Heart right ventricle (tissue), 16 donors: ENCODE measurements at places on chromosomes 1 and 21. TPM values are rescaled to one million over a fixed set of nuclear protein-coding genes. Genes with fewer than 3 reads are reported as not detected.

DNA sequence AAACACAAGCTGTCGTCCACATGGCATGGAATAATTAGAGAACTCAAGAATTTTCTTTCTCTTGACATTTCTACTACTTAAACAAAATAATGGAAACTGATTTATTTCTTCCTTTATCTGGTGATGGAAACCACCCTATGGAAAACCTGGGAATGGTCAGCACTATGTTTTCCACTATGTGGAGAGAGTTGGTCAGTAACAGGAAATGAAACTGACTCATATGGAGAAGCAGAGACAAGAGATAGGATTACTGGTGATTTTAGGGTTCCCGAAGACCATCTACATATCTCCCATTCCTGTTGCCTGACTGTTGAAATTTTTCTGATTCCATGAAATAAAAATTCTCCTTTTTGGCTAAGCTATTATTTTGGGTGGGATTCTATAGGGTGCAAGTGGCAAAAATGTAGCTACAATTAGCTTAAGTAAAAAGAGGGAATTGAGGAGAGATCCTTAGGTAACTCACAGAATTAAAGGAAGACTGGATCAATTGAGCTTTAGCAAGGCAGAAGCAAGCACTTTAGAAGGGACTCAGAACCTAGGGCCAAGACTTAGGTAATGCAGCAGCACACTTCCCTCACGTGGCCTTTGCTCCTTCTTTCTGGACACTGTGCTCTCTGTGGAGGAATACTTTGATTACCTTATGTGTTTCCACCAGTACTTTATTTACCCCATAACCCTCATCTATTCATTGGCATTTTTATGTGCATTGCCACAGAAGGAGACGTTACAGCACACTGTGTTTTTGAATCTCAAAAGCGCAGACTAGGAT lies 89.6 kb downstream of the LEPR start:
- DNase-seq: no peak

GRCh38 chr1:6088956-6089355 lies 43.3 kb downstream of the KCNAB2 start:
- no peak for DNase-seq

GRCh38 chr1:210531475-210532222 lies 202.9 kb downstream of the HHAT start:
- DNase-seq: no peak

DNA sequence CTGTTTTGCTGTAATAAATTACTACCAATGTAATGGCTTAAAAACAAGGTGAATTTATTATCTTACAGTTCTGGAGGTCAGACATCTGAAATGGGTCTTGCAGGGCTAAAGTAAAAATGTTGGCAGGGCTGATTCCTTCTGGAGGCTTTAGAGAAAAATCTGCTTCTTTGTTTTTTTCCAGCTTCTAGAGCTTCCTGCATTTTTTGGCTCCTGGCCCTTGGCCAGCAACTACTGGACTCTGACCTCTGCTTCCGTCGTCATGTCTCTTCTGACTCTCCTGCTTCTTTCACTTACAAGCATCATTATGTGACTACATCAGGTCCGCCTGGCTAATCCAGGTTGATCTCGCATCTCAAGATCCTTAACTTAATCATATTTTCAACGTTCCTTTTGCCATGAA lies 350.9 kb downstream of the S1PR1 start:
- DNase-seq: peak; percentile 53

GRCh38 chr1:33905241-33905640 lies 41.4 kb downstream of the HMGB4 start:
- no peak for DNase-seq

- DNase-seq: no peak
Observed at GRCh38 chr1:5220421-5220820, 566.0 kb downstream of the AJAP1 start.

GRCh38 chr1:209302779-209303568 lies 280.5 kb upstream of the CAMK1G start:
- no peak for DNase-seq

DNA sequence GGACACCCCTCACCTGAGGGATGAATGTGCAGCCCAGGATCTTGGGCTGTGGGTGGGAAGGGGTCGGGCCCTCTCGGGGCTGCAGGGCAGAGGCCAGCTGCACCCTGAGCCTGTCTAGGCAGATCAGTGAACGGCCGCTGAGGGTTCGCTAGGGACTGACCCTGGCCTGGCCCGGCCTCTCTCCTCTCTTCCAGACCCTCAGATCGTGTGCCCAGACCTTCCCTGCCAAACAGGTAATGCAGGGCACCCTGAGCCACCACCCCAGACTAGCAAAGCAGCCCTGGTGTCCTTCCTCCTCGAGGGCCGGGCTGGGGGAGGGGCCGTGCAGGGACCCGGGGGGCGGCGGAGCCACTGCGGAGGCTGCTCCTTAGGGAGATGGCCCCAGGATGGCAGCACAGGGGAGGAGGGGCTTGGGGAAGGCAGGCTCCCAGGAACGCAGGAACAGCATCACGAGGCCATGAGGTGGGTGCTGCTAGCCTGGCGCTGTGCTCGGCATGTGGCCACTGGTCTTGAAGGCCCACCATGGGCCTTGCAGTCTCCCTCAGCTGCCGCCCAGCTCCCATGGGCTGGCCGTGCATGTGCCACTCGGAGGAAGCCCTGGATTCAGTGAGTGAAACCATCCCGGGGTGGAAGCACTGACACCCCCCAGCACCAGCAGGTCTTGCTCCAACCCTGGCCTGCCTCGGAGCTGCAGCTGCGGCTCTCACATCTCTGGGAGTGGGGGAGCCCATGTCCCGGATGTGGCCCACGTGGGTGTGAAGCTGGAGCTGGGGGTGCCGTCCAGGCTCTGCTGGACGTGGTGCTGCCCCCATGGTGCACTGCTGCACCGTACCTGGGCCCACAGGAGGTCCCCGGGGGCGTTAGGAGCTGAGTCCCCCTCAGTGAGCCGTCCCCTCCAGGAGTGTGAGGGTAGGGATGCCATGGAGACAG lies 28.7 kb downstream of the COL6A2 start:
- peak; percentile 4 for DNase-seq

GRCh38 chr1:66271904-66272254 lies 262.1 kb upstream of the SGIP1 start:
- DNase-seq: peak; percentile 63

- DNase-seq: no peak
Observed at GRCh38 chr1:194394676-194395075, 1208.3 kb upstream of the B3GALT2 start.

GRCh38 chr1:33763406-33763805 lies 100.5 kb upstream of the HMGB4 start:
- no peak for DNase-seq

GRCh38 chr1:62849031-62849430 lies 65.1 kb downstream of the ATG4C start:
- no peak for DNase-seq

DNA sequence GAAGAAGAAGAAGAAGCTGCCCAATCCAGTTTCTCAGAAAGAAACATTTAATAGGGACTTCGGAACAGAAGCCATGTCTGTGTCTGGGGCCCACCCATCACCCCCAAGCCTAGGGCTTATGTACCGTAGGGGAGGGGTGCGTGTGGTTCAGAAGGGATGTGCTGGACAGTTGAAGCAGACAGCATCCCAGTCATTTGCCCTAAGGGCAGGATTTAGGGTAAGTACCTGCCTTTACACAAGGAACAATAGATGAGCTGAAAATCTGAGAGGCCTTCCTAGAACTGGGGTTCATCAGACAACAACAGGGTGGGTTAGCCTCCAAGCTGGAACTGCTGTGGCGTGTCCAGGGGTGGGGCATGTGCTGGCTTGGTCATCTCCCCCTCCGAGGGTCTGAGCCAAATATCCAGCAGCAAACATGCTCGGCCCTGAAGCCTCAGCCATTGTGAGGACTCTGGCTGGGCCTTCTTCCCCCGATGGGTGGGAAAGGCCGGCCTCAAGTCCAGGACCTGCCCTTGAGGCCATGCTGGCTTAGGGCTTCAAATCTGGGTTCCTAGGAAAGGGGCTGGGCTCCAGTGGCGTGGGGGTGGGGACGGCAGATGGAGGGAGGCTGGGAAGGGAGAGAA lies 12.1 kb downstream of the CSTB start:
- no peak for DNase-seq

GRCh38 chr1:3251807-3252428 lies 182.9 kb downstream of the PRDM16 start:
- DNase-seq: no peak

DNA sequence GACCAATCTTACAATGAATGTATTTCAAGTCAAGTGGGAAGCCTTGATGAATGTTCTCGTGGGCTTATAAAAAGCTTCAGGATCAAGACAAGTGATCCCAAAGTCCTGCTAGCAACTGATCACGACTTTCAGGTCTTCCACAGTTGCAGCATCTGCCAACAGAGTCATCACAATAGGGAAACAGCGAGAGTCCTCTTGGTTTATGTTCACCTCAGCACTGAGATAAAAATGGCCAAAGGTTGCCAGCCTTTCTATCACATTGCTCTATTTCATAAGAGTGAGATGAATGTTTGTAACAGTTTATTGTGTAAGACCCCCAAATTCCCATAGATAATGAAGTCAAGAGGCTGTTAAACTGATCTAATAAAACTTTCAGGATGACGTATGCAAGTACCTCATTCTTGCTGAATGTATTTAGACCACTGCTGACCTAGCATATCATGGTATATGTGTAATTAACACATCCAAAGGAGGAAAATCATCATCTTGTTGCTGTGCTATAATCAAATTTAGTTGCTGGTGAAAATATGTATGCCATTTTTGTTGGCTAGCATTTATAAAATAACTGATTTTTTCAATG lies 150.6 kb downstream of the TGFBR3 start:
- DNase-seq: no peak

GPR25 gene
- total RNA-seq: not detected

KRTAP12-4 gene
- total RNA-seq: not detected

NFYC gene
- total RNA-seq: 79.0 TPM

KIF14 gene
- not detected for total RNA-seq

GBP4 gene
- total RNA-seq: 46.5 TPM
